ENCODE measurements at places on chromosomes 4 and X.

GRCh38 chrX:102934624-102935023 lies 2.4 kb upstream of the RAB40AL start:
- DNase-seq: no peak

GRCh38 chrX:150037041-150037440 lies 98.8 kb upstream of the EOLA2 start:
- DNase-seq: no peak

- DNase-seq: no peak
Measured at GRCh38 chr4:97938141-97938540, 205.1 kb downstream of the STPG2 start.

DNA sequence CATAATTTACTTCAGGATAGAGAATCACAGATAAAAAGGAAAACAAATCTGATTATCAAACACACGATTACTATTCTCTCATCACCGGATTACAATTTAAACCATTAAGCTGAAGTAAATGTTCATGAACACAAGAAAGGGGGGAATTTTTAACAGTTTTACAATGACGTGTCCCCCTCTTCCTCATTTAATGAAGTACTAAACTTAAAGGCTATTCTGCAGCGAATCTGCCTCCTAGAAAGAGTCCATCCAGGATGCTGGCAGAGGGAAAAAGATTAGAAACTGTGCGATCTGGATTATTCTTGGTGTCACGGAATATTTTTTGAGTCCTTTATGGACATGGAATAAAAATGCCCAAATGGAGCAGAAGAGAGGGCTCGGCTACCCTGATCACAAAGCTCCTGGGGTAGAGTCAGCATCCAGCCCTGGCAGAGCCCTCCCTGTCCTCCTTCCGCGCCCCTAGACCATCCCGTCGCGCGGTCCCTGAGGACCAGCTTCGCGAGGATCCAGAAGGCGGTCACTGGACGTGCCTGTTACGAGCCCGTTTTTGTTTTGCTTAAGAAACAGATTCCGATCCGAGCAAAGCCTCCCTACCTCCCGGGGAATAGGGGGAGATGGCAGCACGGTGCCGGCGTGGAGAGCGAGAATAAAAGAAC lies 1.2 kb downstream of the ELF2 start:
- DNase-seq: no peak

DNA sequence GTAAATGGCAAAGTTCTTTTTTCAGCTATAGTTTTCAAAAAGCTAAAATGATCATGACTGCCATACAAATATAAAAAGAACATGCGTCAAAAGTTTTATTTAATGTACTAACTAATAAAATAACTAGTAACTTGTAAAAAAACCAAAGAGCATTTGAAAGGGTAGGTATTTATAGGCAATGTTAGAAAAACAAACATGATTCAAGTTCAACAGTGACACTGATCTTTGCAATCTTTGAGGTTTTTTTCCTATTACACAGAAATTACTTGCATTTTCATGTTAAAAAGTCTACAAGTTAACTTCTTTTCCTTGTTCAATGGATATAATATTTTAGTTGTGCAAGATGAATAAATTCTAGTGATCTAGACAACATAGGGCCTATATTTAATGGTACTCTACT lies 72.3 kb upstream of the GRID2 start:
- no peak for DNase-seq

GRCh38 chrX:30304866-30305265 lies 4.3 kb downstream of the NR0B1 start:
- DNase-seq: no peak

- DNase-seq: no peak
Measured at GRCh38 chr4:2217726-2218125, 24.2 kb downstream of the HAUS3 start.

GRCh38 chrX:11341274-11342201 lies 48.3 kb downstream of the AMELX start:
- DNase-seq: no peak

DNA sequence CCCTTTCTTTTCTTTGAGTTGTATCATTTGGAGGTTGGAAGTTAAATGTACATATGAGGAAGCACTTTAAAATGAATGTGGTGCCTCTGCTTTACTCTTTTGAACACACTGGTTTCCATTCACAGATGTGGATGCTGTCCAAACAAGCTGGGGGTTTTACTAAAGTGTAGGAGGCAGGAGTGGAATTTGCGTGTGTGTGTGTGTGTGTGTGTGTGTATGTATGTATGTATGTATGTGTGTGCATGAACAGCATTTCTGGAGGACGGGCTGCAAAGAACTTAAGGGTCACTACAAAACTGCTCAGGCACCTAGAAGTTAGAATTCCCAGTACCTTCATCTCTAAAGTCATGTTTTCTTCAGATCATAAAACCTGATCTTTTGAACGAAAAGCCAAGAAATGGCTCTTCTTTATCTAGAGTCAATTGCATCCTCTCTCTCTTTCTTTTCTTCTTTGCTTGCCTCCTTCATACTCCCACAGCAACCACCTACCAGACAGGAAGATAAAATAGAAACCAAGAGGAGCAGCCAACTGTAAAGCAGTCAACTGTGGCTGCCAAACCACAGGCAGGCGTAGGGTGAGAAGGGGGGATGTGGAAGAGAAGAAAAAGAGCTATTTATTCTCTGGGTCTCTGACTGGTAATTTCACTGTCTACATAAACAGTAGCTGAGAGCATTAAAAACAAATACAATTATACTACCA lies 177.0 kb upstream of the RASGEF1B start:
- DNase-seq: peak; percentile 4

- no peak for DNase-seq
Measured at GRCh38 chr4:133355633-133356032, 206.5 kb downstream of the PCDH10 start.

DNA sequence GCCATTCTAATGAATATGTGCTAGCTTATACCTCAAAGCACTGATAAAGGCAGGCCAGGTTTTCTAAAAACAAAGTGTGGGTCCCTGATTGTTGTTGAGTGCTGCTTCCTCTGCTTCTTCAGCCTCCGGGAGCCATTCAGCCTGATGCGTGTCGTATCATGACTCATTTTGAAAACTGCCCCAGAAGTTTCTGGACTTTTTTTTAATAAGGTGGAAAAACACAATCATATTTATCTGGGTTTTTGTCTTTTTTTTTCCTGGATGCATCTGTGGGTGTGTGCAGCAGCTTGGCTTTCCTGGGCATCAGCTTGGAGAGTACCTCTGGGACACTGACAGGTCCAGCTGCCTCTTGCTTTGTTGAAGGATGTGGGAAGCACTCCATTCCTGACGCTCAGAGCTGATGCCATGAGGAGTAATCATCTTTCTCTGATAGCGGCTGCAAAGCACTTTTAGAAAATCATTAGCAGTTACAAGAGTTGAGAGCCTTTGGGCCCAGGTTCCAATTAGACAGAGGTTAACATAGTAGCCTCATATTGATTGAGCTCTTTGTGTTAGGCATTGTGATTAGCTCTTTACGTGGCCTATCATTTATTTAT lies 66.9 kb downstream of the PARM1 start:
- DNase-seq: no peak

DNA sequence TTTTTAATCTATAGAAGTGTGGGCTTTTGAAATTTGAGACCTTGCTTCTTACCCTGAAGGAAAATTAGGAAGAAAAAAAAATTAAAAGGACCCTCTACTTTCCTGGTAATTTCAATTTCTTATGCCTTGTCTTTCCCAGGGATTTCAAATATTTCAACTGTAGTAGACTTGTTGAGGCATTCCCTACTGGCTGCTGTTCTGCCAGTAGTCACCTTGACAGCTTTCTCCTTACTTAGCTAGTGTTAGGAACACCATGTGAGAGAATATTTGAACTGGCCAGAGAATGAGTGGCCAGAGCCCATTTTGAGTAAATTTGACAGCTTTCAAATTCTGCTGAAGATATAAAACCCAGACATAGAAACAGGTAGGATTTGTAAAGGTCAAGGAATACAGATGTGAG lies 24.0 kb upstream of the GBA3 start:
- no peak for DNase-seq
